Stimulated activated CD4-positive, alpha-beta T cell treated with anti-CD3 and anti-CD28 coated beads, Interleukin-4, amount 100 ng/mL, for 1 hour (primary cell): ENCODE measurements at places on chromosomes 2 and 18.

- no peak for DNase-seq
Measured at GRCh38 chr2:9336241-9336575, 87.1 kb downstream of the ITGB1BP1 start.

DNA sequence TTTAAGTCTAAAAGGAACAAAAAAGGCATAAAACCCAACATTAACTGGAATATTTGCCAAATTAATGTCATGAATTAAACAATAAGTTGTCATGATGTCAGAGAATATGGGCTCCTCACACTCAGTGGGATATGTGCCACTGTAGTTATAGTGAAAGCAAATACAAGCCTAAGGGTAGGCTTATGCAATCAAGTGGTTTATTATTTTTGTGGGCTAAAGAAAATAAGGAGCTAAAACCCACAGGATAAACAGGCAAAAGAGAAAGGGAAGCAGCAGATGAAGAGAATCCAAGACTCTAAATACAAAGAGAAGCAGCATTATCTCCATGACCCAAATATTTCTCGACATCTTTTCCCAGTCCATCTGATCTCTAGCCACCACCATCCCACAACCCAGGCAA is 17.5 kb downstream of the YWHAQ start:
- no peak for DNase-seq

- DNase-seq, result no peak
Measured at GRCh38 chr2:99697811-99698568, 208.2 kb upstream of the REV1 start.

- no peak for DNase-seq
Measured at GRCh38 chr2:105755895-105756294, 11.2 kb downstream of the NCK2 start.

GRCh38 chr2:163565192-163565591 is 170.6 kb downstream of the FIGN start:
- DNase-seq, result no peak

DNA sequence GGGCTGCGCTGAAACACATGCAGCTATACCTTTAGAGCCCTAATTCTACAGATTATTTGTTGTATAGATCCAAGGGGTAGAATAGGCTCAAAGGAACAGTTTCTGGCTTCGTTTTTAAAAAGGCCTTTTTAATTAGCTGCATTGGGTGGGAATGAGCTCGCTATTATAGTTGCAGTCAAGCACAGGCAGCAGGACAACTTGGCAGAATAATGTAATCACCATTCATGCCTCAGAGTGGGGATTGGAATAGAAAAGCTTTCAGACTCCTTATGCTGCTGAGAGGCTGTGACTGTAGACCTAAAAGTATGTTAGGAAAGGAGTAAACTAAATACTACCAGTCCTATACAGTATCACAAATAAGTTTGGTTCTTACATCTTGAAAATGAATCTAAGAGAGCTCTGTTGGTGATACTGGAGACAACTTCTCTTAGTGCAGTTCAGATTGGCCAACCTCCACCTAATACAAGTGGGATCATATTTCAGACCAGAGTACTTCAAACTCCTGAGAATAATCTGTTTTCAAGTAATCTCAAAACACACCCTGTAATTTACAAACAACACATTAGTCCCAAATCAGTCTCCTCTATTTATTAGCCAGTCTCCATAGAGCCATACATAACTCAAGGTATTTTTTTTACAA is 121.4 kb downstream of the ANTXR1 start:
- DNase-seq, result no peak

DNA sequence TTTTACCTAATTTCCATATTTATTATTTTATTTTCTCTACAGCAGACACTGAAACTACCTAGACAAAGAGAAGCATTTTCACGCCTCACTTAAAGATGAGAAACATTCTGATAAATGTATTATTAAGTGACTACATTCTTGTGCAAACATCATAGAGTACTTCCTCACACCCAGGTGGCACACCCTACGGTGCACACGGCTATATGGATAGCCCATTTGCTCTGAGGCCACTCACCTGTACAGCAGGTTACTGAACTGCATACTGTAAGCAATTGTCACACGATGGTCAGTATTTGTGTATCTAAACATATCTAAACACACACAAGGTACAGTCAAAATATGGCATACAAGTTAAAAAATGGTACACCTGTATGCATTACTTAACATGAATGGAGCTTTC is 481.4 kb downstream of the CMPK2 start:
- DNase-seq, result no peak

DNA sequence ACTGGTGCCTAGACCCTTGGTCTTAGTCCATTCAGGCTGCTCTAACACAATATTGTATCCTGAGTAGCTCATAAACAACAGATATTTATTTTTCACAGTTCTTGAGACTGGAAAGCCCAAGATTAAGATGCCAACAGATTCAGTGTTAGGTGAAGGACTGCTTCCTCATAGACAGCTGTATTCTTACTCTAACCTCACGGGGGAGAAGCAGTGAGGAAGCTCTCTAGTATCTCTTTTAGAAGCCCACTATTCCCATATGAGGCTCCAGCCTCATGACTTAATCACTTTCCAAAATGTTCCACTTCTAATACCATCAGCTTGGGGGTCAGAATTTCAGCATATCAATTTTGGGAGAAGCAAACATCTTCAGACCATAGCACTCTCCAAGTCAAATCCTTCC is 833.4 kb downstream of the LRRTM4 start:
- DNase-seq, result no peak

DNA sequence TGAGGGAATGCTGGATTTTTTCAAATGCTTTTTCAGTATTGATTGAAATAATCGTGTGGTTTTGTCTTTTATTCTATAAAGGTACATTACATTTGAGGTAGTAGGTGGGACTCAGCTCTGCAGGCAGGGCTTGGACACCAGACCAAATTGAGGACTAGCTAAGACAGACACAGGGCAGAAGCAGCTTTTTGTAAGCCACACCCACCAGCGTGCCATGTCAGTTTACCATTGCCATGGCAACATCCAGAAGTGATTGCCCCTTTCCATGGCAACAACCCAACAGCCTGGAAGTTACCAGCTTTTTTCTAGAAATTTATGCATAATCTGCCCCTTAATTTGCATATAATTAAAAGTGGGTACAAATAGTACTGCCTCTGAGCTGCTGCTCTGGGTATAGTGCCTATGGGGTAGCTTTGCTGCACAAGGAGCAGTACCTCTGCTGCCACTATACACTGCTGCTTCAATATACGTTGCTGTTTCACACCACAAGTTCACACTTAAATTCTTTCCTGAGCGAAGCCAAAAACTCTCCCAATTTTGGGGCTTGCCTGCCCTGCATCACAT is 23.6 kb upstream of the VWA3B start:
- no peak for DNase-seq

GRCh38 chr18:69628774-69629359 is 228.2 kb downstream of the DOK6 start:
- no peak for DNase-seq

GRCh38 chr2:200538139-200538538 is 12.1 kb downstream of the SGO2 start:
- no peak for DNase-seq

- no peak for DNase-seq
Measured at GRCh38 chr18:2923464-2923863, 76.7 kb downstream of the EMILIN2 start.

DNA sequence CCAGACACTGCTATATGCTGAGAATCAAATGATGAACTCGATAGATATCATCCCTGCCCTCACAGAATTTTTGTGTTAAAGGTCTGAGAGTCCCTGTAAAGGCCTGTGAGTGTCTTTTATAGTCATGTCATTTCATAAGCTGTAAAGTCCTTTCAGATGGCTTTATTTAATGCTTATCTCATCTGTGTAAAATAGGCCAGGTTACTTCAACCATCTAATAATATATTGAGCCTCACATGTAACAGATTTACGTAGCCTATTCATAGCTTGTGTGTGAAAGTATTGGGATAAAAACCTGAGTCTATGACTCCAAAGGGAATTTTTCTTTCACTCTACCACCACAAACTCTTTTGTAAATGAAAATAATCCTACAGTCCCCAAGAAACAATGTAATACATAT is 672.0 kb upstream of the SYT4 start:
- DNase-seq, result no peak

DNA sequence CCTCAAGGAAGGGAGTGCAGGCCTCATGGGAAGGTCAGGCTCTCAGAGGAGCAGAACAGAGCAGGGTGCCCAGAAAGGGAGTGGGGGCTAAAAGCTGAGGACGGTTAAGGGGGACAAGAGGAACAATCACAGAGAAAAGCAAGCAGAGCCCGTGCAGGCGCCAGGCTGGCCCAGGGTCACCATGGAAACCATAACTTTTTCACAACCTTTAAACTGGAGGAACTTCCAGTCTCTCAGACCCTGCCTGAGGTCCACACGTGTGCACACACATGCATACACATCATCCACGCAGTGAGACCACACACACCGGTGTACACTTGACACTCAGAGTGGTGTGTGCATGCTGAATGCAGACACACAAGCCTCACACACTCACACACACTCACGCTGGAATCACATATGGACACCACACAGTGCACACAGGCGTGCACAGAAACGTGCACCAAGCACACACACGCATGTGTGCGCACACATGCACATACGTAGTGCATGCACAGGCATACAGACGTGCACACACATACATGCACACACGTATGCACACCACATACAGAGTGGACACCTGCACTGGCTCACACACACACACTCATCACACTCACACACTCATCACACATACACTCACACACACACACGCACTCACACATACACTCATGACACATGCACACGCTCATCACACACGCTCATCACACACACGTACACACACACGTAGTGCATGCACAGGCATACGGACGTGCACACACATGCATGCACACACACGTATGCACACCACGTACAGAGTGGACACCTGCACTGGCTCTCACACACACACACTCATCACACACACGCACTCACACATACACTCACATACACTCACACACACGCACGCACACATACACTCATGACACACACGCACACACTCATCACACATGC is 37.2 kb upstream of the SNED1 start:
- DNase-seq, result no peak
